ENCODE measurements at places on chromosomes 5 and 9.

DNA sequence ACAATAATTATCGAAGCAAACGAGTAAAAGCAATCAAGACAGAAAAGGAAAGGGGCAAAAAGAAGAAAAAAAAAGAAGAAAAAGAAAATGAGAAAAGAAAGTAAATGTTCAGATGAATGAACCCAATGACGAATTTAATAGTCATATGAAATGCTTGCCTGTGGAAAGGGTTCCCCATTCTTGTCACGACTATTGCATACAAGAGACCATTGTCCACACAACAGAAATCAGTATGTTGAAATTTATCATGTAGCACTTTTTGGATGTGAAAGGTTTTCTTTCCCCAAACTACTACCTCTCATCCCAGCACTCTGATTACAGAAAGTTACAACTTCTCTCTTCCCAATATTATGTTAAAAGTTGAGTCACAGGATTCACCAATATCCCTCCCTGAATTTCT lies 162.4 kb downstream of the ZDHHC21 start:
- no peak for DNase-seq

GRCh38 chr9:133008824-133009223 lies 22.0 kb upstream of the GTF3C5 start:
- peak; percentile 41 for DNase-seq

DNA sequence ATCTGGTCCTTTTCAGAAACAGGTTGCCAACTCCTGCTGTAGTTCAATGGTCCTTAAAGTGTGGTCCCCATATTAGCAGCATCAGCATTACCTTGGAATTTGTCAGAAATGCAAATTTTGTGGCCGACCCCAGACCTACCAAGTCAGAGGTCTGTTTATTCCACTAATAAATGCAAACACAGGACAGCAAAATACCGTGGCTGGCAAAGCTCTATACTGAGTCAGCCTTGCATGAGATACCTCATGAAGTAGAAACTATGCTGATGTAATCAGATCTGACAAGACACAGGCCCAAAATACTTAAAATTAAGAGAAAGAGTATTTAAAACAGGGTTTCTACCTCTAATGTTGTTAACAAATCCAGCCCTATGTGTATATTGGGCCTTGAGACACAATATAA lies 3.0 kb downstream of the GOLM1 start:
- DNase-seq, result no peak

DNA sequence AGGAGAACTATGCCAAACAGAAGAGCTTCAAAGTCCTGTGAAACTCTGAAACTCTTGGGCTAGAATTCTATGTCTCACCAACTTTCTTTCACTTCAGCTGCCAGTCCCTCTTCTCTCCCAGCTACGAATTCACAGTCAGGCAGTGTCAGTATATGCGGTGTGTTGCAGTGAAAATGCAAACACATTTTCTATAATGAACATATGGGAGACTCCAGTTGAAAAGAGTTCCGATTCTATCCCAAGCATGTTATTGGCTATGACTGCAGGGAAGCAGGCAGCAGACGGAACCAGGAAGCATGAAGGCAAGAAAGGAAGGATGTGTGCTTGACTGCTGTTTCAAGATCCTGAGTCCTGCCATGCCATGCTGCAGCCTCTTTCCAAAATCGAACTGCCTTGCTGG lies 515.7 kb upstream of the TLE4 start:
- DNase-seq, result no peak

DNA sequence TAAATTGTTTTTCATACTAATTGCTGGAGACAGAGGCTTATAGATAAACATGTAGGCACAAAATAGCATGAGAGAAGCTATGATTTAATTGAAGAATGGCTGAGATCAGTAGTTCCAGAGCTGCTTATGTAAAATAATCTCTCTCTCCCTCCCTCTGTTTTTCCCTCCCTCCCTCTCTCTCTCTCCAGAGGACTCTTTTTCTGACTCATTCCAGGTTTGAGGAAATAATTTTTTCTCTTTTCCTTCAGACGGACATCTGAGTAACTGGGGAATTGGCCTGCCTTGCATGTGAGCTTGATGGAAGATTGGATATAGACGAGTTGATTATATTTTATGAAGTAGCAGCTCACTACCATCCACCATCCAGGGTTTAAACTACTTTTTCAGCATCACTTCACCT lies 35.5 kb downstream of the KCTD16 start:
- DNase-seq, result no peak

DNA sequence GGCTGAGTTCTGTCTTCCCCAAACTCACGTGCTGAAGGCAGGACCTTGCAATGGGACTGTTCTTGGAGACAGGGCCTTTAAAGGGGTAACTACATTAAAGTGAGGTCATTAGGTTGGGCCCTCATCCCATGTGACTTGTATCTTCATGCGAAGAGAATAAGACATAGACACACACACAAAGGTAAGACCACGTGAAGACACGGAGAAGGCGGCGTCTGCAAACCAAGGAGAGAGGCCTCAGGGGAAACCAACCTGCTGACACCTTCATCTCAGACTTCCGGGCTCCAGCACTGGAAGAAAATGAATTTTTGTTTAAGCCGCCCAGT lies 50.7 kb upstream of the KCNMB1 start:
- DNase-seq, result no peak

GRCh38 chr5:98679963-98680362 lies 93.5 kb upstream of the RGMB start:
- DNase-seq, result no peak

GRCh38 chr5:12837592-12837991 lies 933.3 kb upstream of the CTNND2 start:
- DNase-seq, result no peak

GRCh38 chr9:85213650-85214607 lies 527.8 kb downstream of the AGTPBP1 start:
- DNase-seq, result no peak

GRCh38 chr5:88688984-88689667 lies 193.9 kb downstream of the MEF2C start:
- no peak for DNase-seq

DNA sequence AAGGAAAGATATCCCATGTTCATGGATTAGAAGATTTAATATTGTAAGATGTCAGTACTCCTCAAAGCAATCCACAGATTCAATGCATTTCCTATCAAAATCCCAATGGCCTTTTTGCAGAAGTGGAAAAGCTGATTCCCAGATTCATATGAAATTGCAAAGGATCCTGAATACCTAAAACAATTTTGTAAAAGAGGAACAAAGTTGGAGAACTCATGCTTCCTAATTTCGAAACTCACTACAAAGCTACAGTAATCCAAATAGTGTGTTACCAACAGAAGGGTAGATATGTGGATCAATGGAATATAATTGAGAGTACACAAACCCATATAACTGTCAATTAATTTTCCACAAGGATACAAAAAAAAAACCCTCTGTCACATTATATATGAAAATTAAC lies 154.3 kb upstream of the ZNF618 start:
- DNase-seq, result peak; percentile 27

DNA sequence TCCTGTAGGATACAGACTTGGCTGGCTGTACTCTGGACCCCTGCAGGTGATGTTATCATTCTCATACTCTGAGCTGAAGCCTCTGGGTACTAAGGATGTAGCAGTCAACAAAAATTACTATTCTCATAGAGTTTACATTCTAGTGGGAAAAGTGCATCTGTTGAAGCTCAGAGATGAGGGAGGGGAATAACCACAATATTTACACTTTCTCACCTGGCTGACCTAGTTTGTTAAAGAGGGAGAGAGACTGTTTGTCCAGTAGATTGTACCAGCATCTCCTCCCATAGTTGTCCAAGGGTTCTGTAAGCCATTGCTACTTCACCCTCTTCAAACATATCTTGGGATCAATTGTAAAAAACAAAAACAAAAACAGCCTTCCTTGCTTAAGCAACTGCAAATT lies 33.8 kb upstream of the CHD1 start:
- DNase-seq, result no peak

- no peak for DNase-seq
These were observed 5.8 kb upstream of the PAIP2 start for GRCh38 chr5:139335811-139336210.

DNA sequence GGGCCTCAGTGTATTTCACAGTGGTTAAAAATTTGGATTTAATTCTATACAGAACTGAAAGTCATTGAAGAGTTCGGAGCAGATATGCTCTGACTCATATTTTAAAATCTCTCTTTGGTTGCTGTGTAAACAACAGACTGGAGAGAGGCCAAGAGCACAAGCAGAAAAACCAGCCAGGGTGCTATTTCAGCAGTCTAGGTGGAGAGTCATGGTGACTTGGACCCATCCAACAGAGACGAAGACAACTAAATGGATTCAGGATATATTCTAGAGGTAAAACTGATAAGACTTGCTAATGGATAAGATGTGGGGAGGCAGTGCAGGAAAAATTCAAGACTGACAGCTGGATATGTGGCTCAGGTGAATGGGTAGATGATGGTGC lies 168.9 kb downstream of the MAPKAP1 start:
- no peak for DNase-seq

DNA sequence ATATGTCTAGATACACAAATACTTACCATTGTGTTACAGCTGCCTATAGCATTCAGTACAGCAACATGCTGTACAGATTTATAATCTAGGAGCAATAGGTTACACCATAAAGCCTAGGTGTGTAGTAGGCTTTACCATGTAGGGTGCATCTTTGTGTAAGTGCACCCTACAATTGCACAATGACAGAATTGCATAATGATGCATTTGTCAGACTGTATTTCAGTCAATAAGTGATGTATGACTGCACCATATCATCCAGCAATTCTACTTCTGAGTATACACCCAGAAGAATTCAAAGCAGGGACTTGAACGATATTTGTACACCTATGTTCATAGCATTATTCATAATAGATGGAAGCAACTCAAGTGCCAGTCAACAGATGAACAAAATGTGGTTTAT lies 100.4 kb upstream of the SLC44A1 start:
- peak; percentile 88 for DNase-seq

DNA sequence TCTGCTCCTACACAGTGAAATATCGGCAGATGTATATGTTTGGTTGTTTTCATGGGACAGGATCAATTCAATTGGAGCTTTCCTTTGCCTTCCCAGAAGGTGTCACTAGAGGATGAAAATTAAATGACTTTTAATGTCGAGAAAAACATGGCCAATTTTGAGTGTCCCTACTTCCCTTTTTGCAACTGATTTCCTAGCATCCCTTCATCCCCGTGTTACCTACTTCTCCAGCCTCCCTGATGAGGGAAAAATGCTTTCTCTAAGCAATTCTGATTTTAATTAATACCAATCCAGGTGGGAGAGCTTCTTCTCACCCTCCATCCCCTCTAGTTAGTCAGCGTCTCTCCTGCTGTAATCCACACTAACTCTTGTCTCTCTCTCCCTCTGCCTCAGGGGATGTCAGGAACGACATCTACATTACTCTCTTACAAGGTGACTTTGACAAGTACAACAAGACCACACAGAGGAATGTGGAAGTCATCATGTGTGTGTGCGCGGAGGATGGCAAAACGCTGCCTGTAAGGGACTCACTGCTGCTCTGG lies 64.9 kb downstream of the DOCK2 start:
- DNase-seq, result peak; percentile 16

- no peak for DNase-seq
These were observed 68.7 kb upstream of the HAPLN1 start for GRCh38 chr5:83789371-83789770.

GRCh38 chr9:7125231-7125630 lies 367.5 kb downstream of the KDM4C start:
- no peak for DNase-seq

DNA sequence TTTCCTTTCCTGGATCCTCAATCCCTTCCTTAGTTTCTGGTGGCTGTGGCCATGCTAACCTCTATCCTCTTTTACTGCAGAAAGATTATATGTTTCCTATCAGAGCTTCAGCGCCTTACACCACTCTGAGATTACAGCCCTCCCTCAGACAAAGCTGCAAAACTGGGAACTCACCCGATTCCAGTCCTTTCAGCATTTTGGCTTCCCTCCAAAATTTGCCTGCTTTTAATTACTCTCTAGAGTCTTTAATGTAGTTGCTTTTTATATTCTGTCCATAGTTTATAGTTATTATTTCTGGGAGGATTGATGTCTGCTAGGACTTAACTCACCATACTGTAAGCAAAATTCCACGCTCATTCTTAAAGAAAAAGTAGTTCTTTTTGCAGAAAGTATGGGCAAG lies 110.2 kb downstream of the NSG2 start:
- no peak for DNase-seq

DNA sequence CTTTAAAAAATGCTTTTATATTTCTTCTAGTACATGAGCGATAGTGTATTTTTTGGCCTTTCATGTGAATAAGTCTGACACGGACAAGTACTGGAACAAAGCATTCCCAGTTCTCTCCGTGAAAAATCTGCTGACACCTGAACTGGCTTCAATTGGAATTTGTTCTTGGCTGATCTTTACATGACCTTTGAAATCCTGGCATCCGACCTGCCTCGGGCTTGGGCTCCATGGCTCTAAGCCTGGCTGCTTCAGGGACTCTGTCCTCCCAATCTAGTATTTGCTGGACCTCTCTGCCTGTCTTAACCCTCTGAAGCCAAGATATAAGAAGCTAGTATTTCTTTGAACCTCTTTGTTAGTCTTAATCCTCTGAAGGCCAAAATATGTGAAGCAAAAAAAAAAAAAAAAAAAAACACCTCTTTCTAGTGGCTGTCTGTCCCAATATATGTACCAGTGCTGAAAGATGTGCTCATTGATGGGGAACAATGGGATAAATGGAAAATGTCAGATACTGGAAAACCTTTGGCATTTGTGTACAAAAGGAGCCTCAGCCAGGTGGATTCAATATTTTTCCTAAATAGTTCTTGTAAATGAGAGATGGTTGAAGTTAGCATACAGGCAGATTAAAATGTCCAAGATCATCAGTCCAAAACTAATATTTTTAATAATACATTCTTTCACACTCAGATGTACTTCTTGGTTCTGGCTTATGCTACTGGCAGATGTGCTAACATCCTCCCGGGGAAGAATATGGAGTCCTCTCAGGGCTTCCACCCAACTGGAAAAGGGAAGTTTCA lies 470.6 kb downstream of the TUSC1 start:
- no peak for DNase-seq

DNA sequence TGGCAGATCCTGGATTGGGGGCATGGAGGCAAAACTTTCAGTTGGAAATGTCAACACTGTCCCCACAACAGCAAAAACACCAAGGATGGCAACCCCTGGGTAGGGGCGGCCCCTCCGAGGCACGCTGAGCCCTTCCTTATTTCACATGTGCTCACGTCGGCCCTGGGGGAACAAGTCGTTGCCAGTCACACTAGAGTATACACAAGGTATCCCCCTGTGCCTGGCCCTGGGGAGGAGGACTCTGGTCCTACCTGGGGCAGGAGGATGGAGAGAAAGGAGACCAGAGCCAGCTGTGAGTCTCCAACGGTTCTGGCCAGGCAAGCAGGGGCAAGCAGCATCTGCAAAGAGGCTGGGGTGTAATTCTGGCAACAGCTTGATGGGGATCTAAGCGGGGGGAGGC lies 126.9 kb upstream of the FOXD4L5 start:
- no peak for DNase-seq

DNA sequence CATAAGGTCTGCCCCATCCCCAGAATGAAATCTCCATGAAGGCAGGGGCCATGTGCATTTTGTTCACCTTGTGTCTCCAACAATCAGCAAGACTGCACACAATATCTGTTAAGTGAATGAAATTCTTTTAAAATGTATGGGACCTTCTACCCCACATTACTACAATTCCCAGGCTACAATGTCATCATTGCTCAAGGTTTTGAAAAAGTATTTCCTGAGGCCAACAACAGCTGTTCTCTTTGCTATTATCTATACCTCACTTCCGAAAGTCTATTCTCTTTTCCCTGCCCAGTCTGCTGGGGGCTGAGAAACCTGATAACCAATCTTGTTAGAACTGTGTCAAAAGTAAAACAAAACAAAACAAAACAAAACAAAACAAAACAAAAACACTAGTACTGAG lies 29.2 kb downstream of the HOMER1 start:
- no peak for DNase-seq

Data from inflammatory macrophage treated with lipopolysaccharide for 4 hours (primary cell).